Neural progenitor cell (in vitro differentiated cells): ENCODE measurements at places on chromosomes 7 and 10. TPM values are rescaled to one million over a fixed set of nuclear protein-coding genes. Genes with fewer than 3 reads are reported as not detected.

MCM7 gene
- total RNA-seq = 206 and 297 TPM in 2 replicates

- H3K27ac ChIP-seq = no peak overlapping the region
- peaks cover 6% of the 10 kb centered on the region for H3K4me1 ChIP-seq
- DNase-seq = no peak
- no peak overlapping the region for H3K4me3 ChIP-seq
- H3K27me3 ChIP-seq = no peaks in the 10 kb centered on the region
These were observed 14.0 kb upstream of the EIF5AL1 start for GRCh38 chr10:79498291-79498829.

DNA sequence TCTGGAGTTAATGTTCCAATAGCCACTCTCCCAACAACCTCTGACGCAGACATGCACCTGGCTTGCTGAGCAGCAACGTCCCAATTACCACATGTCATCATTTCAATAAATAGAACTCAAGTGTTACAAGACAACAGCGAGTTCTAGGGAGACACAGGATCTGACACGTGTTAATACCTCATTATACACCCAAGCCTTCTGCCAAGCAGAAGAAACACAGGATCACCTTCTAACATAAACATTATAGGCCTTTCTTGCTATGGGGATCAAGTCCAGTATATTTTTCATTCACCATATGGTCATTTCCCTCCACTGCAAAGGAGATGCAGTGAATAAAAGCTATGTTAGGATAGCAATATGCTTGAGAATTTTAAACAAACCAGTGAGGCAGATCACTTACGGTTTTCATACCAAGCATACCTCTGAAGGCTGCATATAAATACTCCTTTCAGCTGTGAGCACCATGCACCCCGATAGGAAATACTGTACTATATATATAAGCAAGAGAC is 74.2 kb downstream of the JAZF1 start:
- H3K27ac ChIP-seq = no peak overlapping the region
- DNase-seq = no peak
- no peaks in the 10 kb centered on the region for H3K4me1 ChIP-seq
- H3K4me3 ChIP-seq = no peak overlapping the region
- no peaks in the 10 kb centered on the region for H3K27me3 ChIP-seq
- H3K36me3 ChIP-seq = no peaks in the 10 kb centered on the region

- H3K4me1 ChIP-seq = no peaks in the 10 kb centered on the region
- H3K27ac ChIP-seq = no peak overlapping the region
- no peak overlapping the region for H3K4me3 ChIP-seq
- H3K27me3 ChIP-seq = no peaks in the 10 kb centered on the region
- H3K36me3 ChIP-seq = peaks cover 4% of the 10 kb centered on the region
These were observed 42.8 kb downstream of the FBXL13 start for GRCh38 chr7:103031781-103032180.

GRCh38 chr7:82375129-82375528 is 68.4 kb downstream of the CACNA2D1 start:
- H3K27ac ChIP-seq = no peak overlapping the region
- H3K27me3 ChIP-seq = no peaks in the 10 kb centered on the region
- H3K36me3 ChIP-seq = no peaks in the 10 kb centered on the region
- H3K4me3 ChIP-seq = no peak overlapping the region
- no peak for DNase-seq

DNA sequence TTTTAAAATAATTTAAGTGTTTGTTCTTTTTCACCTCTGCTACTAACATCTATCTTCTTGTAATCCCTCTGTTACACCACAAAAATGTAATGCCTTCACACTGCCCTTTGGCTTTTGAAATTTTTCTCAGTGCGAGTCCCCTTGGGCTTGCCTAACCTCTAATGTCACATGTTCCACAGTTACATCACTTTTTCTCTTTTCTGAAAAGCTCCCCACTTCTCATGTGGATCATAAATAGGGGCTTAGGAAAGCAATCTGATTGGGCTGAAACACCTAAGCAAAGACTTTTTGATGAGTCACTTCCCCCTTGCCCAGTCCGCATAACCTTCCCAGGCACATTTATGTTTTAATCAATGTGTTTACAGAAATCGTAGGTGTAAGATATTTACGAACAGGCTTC is 288.2 kb downstream of the IPMK start:
- no peak overlapping the region for H3K27ac ChIP-seq
- H3K36me3 ChIP-seq = no peaks in the 10 kb centered on the region
- H3K27me3 ChIP-seq = no peaks in the 10 kb centered on the region
- no peak for DNase-seq
- H3K4me1 ChIP-seq = no peaks in the 10 kb centered on the region

GIMAP4 gene
- total RNA-seq = not detected in 2 replicates

- no peaks in the 10 kb centered on the region for H3K36me3 ChIP-seq
- no peaks in the 10 kb centered on the region for H3K27me3 ChIP-seq
- H3K27ac ChIP-seq = no peak overlapping the region
- no peak for DNase-seq
- H3K4me3 ChIP-seq = no peak overlapping the region
- peaks cover 3% of the 10 kb centered on the region for H3K4me1 ChIP-seq
These were observed 10.3 kb upstream of the STK17A start for GRCh38 chr7:43572516-43573049.

GRCh38 chr7:27189997-27190748 is 5.1 kb upstream of the HOXA11 start:
- no peak for DNase-seq
- H3K36me3 ChIP-seq = no peaks in the 10 kb centered on the region
- no peak overlapping the region for H3K27ac ChIP-seq
- no peaks in the 10 kb centered on the region for H3K4me1 ChIP-seq
- H3K4me3 ChIP-seq = no peak overlapping the region

- DNase-seq = no peak
- no peaks in the 10 kb centered on the region for H3K4me1 ChIP-seq
- no peaks in the 10 kb centered on the region for H3K36me3 ChIP-seq
- no peaks in the 10 kb centered on the region for H3K27me3 ChIP-seq
- H3K4me3 ChIP-seq = no peak overlapping the region
- no peak overlapping the region for H3K27ac ChIP-seq
These were observed 181.0 kb downstream of the ELFN1 start for GRCh38 chr7:1850976-1851571.

DNA sequence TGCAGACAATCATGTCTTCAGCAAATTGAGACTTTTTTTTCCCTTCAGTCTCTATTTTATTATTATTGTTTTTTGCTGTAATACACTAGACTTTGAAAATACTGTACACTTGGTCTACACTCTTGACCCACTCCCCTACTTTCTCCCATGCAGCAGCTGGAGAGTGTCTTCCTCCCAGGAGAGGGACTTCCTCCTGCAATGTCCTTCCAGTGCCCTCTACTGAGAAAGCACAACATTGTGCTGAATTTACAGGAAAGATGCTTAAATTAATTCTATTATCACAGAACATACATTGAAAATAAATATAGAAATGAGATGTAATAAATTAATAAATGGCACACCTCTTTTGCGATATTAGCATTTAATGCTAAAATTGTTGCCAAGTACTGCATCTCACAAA is 411.3 kb downstream of the CCSER2 start:
- H3K4me1 ChIP-seq = no peaks in the 10 kb centered on the region
- no peak overlapping the region for H3K4me3 ChIP-seq
- no peak overlapping the region for H3K27ac ChIP-seq
- no peak for DNase-seq
- H3K36me3 ChIP-seq = no peaks in the 10 kb centered on the region

RPS24 gene
- 3,232 and 5,646 TPM in 2 replicates for total RNA-seq

FAM237B gene
- not detected in 2 replicates for total RNA-seq
